Stimulated activated CD4-positive, alpha-beta T cell treated with anti-CD3 and anti-CD28 coated beads, Interleukin-15, amount 100 ng/mL, for 24 hours (primary cell): ENCODE measurements at places on chromosomes 4 and X.
A peak's percentile ranks its signal among the peaks of the same experiment; 100 is the strongest.

DNA sequence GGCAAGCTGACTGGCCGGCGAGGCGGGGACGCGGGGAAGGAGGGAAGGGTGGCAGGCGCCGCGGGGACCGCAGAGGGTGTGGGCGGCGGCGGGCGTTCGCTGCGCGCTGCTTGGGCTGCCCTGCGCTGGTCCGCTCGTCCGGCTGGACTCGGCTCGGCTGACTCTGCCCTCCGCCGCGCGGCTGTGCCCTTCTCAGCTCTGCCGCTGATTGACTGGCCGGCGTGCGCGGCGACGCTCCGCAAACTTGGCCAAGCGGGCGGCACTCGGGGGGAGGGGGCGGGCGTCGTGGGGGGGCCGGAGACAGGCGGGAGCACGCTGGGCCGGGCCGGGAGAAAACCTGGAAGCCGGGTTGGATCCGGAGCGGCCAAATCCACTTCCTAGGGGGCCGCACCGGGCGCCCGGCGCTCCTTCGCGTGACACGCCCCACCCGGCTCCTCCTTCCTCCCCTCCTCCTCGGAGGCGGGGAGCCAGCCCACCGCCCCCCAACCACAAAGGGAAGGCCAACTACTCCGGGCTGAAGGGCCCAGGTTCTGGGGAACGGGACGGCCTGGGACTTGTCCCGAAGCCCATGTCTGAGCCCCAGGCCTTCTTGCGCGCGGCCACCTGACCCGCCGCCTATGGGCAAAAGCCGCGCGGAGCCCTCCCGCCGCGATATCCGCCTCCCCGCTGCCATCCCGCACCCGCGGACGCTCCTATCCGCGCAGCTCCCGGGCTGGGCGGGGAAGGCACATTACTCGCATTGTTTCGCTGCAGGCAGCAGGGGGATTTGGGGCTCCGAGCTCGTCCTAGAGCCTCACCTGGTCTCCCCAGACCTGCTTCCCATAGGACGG lies at the start of gene GPC4:
GPC4 (minus strand) TSS at position 214 of the 830 bp plus-strand sequence. CDS start 524 bp downstream, outside the sequence.
- peak; percentile 4 for DNase-seq

DNA sequence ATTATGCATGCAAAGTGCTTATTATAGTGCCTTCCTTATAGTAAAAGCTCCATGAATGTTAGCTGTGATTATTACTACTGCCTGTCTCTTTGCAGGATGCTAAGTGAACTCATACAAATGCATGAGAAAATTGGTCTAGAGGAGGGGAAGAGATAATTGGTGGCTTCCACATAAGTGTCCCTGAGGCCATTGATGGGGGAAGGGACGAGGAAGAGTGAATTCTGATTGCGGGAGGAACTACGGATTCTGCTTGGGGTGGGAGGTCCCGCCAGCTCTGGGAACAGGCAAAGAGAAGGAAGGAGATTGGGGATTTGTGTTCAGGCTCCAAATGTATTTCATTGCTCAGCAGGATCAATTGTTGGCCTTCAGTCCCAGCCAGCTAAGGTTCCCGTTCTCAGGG lies 11.6 kb upstream of the ARHGAP36 start:
- no peak for DNase-seq

GRCh38 chr4:57051095-57051494 lies 59.1 kb downstream of the IGFBP7 start:
- no peak for DNase-seq

DNA sequence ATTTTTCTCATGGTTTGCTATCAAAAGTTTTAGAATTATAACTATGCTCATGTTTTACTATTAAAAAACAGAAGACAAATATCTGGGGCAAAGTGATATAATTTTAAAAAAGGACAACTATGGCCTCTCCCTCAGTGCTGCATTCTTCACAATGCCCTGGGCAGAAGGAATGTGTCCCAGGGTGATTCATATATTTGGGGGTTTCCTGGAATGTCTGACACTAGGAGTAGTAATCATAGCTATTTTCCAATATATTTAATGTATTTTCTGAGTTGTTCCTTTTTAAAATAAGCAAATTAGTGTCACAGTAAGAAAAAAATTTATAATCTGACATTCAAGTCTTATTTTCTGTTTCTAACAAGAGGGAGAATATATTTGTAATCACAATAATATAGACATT lies 281.7 kb downstream of the UNC5C start:
- no peak for DNase-seq

- no peak for DNase-seq
Observed at GRCh38 chrX:97995834-97996233, 1112.1 kb downstream of the RPA4 start.

DNA sequence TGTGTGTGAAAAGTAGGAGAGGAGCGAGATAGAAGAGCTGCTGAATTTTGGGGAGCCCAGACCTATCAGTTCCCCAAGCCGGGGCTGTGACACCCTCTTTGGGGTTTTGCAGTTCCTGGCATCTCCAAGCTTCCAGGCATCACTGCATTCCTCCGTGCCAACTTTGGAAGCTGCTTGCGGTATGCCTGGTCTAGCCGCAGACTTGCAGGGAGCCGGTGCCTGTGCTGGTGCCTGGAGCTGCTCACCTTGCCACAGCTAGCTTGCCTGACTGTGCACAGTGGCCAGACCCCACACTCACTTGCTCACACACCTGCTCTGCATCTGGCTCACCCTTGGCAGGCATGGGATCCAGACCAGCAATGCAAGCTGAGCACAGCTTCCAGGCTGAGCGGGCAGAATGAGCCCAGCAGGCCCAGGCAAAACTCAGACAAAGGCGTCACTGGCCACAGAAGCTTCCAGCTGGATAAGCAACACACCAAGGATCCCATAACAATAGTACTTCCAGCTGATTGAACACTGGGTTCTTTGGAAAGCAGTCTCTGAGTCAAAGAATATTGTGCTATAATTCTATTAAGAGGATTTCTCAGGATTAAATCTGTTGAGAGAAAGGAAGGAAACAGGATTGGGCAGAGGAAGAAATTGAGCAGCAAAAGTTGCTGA lies 390.9 kb downstream of the TEX13C start:
- no peak for DNase-seq

DNA sequence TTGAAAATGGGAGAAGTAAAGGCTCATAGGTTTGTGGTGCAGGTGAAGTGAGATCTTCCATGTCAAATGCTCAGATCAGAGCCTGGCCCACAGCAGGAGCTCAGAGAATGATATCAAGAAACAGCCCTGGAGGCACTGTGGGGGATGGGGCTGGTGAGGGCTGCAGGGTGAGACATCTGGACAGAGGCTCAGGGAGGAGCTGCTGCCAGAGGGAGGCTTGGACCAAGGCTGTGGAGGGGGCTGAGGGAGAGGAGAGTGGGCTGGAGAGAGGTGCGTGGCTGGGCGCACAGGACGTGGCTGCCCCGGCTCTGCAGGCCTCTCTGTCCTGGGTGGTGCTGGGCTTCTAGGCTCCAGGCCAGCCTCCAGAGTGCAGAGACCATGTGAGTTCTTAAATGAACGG lies 5.6 kb downstream of the SORCS2 start:
- DNase-seq, result no peak

GRCh38 chr4:38782452-38783108 lies at the start of gene TLR10:
Gene TLR10 (minus strand): TSS chr4:38782990. CDS start chr4:38775590, 7,400 bp downstream.
- DNase-seq, result peak; percentile 41

DNA sequence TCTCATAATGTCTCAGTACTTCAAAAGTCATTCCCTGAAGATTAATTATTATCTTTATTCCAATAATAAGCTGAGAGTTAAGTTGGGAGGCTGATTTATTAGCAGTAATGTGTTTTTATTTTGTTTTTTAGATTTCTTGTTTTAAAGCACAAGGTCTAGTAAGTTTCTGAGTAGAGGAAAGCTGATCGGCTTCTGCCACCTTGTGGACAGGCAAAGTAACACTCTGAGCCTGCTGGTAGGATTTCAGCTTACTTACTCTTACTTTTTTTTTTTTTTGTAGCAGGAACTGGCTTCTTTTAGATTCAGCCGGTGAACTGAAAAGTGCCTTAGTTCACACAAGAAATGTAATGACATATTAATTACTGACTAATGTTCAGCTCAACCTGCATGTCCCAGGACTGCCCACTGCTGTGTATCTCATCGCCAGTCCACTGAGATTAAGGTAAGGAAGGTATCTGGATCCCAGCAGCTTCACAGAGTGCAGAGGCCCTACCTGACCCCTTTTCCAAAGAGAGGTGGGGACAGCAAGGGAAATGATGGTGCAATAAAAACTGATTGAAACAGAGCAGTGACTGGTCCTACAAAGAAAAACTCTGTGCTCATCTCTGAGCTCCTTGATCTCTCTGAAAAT lies 126.5 kb downstream of the ADGRA3 start:
- DNase-seq, result peak; percentile 46
